Pons (tissue), 1 donor: ENCODE measurements at places on chromosomes 7 and 10.

GRCh38 chr10:514137-514671 lies 175.3 kb downstream of the DIP2C start:
- DNase-seq: peak; percentile 75

GRCh38 chr10:107994621-107995270 lies 830.2 kb upstream of the SORCS1 start:
- DNase-seq: no peak

GRCh38 chr7:54879776-54880175 lies 120.8 kb upstream of the SEC61G start:
- no peak for DNase-seq

GRCh38 chr7:66790725-66791124 lies 50.2 kb downstream of the RABGEF1 start:
- DNase-seq: no peak

GRCh38 chr10:36882781-36883180 lies 242.6 kb upstream of the ANKRD30A start:
- DNase-seq: no peak
